ENCODE measurements at places on chromosomes 1 and 21.

DNA sequence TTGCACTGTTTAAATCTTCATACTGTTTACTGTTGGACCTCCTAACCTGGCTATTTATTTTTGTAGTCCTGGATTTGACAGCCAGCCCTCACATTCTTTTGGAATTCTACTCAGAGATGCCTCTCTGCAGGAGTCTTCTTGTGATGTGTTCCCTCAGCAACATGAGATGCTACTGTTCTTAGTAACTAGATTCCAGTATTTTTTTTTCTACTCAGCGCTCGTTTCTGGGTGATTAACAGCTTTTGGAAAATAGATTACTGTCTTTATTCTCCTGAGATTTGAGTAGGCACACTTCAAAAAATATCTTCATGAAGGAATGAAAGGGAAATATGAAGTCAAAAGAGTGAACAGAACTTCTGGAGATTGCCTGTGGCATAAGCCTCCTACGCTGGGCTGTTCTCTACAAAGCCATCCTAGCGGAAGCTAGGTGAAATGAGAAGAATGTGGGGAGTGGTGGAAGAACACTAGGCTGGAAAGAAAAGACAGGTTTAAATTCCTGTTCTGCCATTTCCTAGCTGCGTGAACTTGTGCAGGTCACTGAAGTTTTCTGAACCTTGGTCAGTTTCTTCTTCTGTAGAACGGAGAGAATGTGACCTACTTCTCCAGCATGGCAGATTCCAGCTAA is 75.9 kb downstream of the LRRC8C start:
- DNase-seq, result no peak

GRCh38 chr21:42736646-42737350 is 83.4 kb downstream of the PDE9A start:
- DNase-seq, result no peak

DNA sequence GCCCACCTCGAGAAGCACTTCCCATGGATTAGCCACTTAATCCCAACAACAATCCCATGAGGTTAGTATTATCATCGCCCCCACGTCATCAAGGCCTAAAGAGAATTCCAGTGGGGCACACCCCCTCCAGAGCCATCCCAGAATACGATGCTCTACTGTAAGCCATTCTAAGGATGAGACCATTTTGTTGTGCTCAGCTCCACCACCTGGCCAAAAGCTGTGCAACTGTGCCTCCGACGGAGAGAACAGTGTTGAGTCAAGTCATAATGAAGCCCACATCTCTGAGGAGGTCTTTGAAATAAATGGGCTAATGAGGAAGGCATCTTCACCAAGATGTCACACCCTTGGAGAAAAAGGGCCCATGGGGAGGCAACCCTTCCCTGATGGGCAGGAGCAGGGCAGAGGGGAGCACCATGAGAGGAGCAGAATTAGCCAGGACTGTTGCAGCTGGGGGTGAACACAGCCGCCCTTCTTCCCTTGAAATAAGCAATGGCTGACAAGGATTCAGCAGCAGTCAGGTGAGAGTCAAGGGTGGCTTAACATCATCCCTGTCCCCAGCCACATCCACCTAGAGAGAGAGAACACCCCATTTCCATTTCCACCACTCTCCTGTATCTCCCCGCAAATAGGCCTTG is 14.6 kb downstream of the SYF2 start:
- DNase-seq, result no peak

DNA sequence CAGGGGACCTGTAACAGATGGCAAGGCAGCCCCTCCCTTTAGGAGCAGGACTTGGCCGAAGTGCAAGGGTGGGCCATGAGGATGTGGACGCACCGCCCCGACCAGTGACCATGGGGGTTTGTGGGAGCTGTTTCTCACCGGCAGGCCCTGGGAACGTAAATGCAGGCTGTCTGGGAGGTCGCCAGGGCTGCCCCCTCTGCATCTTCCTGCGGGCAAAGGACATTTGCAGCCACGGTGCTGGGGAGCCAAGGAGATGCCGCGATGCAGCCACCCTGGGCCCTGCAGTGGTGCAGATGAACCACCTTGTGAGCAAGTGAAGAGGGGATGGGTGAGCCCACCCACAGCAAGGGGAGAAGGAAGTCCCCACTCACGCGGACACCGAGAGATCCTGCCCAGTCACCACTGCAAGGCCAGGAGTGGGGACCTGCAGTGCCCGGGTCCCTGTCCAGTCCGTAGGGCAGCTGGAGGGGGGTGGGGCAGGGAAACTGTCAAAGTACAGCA is 121.1 kb downstream of the SIK1 start:
- no peak for DNase-seq

DNA sequence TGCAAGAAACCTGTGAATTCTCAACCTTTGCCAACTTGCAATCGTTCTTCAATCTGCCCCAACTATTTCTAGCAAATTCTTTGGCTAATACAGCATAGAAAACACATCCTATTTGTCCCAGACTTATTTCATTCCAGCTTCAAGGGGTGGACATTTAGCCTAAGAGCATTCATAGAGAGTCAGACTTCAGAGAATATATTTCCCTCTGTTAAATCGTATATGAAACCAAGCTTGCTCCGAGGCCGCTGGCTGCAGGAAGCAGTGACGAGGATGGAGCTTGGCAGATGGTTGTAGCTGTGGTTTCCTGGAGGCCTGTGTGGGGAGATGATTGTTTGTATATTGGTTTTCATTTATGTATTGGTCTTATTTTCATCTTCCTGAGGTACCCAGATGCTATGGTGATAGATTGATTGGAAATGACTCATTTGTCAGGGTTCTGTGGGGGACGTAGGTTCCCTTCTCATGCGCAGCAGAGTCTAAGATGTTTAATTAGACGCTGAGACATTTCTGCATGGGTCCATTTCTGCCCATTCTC is 26.1 kb downstream of the MAN1C1 start:
- no peak for DNase-seq
